HS-27A (cell line): ENCODE measurements at places on chromosomes 13 and 19.

DNA sequence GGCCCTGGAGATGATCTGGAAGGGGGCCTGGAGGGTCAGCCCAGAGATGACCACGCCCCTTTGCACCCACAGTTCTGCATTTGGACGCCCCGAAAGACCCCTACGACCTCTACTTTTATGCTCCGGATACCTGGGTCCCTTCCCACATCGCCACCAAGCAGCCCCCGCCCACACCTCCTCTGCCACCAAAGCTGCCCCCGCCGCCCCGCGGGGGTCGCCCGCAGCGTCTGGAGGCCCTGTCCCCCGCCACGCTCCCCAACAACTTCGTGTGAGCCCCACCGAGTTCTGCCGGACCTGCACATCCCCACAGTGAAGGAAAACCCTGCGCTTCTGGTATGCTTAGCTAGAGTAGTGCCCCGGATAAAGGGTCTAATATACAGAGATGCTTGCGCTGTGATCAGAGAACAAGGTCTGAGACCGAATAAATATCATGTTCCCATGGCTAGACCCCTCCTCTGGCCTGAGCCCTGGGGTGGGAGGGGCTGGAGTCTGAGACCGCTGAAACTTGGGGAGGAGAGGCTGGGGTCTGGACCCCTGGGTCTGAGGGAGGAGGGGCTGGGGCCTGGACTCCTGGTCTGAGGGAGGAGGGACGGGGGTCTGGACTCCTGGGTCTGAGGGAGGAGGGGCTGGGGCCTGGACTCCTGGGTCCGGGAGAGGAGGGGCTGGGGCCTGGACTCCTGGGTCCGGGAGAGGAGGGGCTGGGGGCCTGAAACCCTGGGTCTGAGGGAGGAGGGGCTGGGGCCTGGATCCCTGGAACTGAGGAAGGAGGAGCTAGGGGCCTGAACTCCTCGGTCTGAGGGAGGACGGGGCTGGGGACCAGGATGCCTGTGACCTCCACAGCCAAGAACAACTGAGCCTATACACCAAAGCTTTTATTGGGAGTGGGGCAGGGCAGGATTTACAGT lies 3.6 kb downstream of the GFY start:
- no peak for DNase-seq

DNA sequence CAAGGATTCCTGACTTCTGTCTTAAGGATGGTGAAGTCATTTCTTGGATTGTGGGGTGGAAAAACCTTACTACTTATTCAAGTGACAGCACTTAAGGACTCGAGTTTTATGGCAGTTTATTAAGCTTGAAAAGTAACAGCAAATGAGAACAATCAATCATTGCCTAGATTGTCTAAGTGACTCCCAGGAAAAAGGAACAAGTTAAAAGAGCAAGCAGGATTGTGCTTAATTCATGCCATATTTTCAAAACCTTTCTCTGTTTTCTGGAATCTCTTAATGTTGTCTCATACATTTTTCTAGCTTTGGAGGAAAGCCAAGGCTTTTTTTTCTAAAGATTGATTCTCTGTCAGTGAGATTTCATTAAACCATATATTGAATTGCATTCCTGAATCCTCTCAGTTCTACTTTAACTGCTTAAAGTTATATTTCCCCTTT lies 236.2 kb upstream of the HTR2A start:
- DNase-seq = no peak

DNA sequence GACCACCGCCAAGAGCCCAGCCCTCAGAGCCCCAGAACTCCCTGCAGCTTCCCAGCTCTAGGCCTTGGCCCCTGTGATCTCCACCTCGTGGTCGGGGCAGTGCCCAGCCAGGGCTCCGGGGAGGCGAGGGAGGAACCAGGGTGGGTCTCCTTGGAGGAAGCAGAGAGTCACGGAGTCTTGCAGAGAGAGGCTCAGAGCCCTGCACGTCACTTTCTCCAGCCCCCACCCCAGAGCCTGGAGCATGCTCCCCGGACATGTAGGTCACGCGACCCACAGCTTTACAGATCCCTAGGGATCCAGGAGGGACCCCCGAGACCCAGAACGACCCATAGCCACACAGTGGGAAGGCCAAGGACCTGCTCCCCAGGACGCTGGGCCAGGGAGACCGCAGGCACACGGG lies 11.9 kb downstream of the GADD45B start:
- no peak for DNase-seq

DNA sequence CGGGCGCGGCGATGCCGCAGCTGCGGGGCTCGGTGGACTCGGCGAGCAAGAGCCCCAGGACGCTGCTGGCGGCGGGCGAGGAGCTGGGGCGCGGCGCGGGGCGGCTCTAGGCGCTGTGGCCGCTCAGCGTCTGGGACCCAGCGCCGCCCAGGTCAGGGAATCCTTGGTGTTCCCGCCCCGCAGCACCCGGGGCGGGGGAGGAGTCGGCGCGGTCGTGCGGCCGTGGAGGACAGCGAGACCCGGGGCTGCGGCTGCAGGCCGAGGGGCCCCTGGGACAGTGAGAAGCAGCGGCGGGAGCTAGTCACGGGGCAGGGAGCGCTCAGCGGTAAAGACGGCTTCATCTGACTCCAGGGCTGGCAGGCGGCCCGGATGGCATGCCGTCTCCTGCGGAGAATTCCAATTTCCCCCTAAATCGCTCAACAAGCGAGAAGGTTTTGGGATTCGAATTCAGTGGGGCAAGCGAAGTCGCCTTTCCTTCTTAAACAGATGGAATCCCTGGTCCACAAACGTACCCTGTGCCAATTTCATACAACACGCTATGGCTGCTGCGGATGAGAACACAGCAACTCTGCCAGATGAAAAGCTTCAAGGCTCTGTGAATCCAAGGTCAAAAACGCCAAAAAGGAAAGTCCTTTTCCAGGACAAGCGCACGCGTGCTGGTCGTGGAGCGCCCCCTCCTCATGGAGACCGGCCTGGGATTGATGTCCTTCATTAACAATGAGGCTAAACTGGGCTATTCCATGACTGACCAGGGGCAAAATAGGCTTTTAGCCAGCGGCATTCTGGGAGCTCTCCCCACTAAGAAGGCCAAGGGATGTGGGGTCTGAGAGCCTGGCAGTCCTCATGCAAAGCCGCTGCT lies 4.2 kb upstream of the ZSCAN4 start:
- DNase-seq = peak; percentile 26

GRCh38 chr13:95204231-95204765 lies 97.0 kb downstream of the ABCC4 start:
- DNase-seq = no peak

DNA sequence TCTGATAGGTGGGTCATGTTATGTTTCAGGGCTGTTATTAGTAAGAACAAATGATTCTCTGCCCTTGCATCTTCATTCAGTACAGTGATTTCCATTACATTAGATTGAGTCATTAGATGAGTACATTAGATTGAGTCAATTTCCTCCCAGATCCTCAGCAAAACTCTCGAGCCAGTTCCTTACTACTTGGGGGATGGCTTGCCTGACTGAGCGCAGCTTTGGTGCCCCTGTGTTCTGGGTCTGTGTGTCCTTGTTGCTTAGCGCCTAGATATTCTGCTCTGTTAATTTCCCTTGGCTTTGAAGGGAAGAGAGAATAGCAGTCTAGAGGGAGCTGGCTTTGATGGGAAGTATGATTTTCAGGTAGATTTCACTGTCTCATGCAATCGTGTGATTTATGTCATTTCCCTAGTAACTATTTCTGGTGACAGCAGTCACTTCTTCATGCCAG lies 19.1 kb upstream of the SCEL start:
- no peak for DNase-seq

- no peak for DNase-seq
Observed at GRCh38 chr19:58059003-58059670, at the start of gene ZNF135. ZNF135 (plus strand) TSS chr19:58059282; CDS start chr19:58060003, 721 bp downstream.

- DNase-seq = no peak
Observed at GRCh38 chr19:23525276-23525852, 130.1 kb upstream of the ZNF91 start.

GRCh38 chr13:77827332-77827731 lies 91.3 kb downstream of the EDNRB start:
- DNase-seq = no peak

DNA sequence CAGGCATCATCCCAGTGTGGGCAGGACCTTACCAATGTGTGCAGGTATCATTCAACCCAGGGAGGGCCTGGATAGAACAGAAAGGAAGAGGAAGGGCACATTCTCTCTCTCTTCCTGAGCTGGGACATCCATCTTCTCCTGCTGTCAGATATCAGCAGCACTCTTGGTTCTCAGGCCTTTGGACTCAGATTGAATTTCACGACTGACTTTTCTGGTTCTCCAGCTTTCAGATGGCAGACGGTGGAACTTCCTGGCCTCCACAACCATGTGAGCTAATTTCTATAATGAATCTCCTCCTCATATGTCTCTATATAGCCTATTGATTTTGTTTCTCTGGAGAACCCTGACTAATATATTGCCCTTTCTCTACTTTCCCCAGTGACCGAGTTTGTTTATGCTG lies 77.3 kb downstream of the OLFM4 start:
- DNase-seq = no peak

GRCh38 chr13:34720618-34721017 lies 221.5 kb upstream of the NBEA start:
- DNase-seq = no peak

- DNase-seq = no peak
Observed at GRCh38 chr13:43303033-43303729, 279.8 kb downstream of the DNAJC15 start.

GRCh38 chr13:101306773-101307172 lies 109.5 kb downstream of the NALCN start:
- no peak for DNase-seq

- no peak for DNase-seq
Observed at GRCh38 chr13:112792511-112792910, 102.7 kb downstream of the ATP11A start.

DNA sequence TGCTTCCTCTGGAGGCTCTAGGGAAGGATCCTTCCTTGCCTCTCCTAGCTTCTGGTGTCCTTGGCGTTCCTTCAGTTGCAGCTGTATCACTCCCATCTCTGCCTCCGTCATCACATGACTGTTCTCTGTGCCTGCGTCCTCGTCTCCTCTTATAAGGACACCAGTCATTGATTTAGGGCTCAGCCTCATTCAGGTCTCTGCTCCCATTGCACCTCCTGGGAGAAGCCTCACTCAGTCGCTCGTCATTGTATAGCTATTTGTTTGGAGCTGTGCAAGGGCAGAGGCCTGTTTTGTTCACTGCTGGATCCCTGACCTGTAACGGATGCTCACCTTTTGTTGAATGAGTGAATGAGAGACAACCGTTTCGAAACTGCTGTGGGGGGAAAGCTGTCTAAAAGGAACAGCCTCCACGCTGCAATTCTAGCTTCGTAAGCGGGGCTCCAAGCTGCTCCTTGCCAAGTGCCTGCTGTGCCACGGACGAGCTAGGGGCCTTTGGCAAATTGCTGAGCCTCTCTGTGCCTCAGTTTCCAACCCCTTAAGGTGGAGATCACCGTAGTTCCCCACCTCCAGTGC lies 17.2 kb downstream of the BRSK1 start:
- DNase-seq = no peak

DNA sequence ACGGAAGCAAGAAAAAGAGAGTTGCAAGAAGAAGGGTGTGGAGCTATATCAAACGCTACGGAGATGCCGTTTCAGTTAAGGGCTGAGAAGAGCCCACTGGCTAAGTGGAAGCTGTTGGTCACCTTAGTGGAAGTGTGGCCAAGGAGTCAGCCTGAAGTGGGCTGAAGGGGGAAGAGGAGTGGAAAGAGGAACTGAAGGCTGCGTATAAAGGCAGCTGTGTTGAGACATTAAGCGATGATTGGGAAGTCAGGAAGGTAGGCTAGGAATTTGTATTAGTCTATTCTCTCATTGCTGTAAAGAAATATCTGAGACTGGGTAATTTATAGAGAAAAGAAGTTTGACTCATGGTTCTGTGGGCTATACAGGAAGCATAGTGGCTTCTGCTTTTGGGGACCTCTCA lies 14.1 kb upstream of the FRY start:
- DNase-seq = no peak

DNA sequence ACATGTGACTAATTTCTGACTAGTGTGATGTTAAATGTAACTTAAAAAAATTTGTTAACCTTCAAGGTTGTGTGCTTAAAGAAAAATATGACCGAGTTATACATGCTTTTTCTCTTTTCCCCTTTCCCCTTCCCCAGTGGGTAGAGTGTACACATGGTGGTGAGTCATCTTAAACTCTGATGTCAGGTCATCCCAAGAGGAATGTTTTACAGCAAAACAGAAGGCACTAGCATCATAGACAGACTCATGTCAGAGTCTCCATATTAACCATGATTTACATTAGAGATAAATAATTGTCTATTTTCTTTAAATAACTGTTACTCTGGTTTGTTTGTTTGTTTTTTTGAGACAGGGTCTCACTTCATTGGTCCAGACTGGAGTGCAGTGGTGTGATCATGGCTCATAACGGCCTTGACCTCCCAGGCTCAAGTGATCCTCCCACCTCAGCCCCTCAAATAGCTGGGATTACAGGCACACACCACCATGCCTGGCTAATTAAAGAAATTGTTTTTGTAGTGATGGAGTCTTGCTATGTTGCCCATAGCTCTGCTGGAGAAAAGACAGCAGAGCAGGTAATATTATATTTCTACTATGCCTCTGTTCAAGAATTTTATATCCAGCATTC lies 160.4 kb upstream of the PCDH9 start:
- DNase-seq = no peak

GRCh38 chr19:44800461-44800860 lies 8.4 kb upstream of the BCAM start:
- DNase-seq = peak; percentile 70

- no peak for DNase-seq
Observed at GRCh38 chr13:67223024-67223423, 7.1 kb downstream of the PCDH9 start.

GRCh38 chr19:39341129-39341718 lies 997 bp upstream of the SAMD4B start:
- DNase-seq = no peak

DNA sequence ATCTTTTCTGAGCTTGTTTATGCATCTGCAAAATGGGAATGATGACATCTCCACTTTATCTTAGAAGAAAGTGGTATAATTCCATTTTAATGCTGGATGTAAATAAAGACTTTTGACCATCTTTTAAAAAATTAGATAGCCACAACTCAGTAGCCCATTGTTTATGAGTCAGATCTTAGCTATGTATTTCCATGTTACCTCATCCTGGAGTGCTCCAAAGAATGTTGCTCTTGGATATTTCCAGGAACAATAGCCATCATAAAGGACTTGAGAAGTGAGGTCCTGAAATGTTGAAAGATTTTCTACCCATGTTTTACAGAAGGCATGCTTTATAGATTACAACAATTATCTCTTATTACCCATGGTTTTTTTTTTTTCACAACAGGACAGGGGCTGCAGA lies 229.3 kb upstream of the EDNRB start:
- peak; percentile 9 for DNase-seq

- peak; percentile 39 for DNase-seq
Observed at GRCh38 chr13:75771818-75772217, 135.7 kb downstream of the LMO7 start.

GRCh38 chr19:17737690-17738153 lies 13.6 kb upstream of the FCHO1 start:
- no peak for DNase-seq

DNA sequence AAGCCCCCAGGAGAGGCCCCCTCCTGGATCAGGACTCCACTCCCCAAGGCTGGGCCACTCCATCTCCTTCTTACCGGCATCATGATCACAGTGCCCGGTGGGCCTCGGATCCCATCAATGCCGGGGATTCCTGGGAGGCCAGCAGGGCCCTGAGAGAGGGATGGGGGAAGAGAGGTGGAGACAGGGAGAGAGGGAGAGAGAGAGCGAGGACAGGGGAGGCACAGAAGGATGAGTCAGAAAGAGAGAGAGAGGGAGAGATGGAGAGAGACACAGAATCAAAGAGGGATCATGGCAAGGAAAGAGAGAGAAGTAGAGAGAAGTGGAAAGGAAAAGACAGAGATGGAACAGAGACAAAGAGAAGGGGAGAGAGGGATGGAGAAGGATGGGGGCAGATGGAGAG lies 13.8 kb downstream of the COL5A3 start:
- no peak for DNase-seq

GRCh38 chr19:13983213-13983889 lies 22.8 kb downstream of the RFX1 start:
- DNase-seq = no peak
